OCI-LY7 (cell line): ENCODE measurements at places on chromosomes 7 and 10.
A peak's percentile ranks its signal among the peaks of the same experiment; 100 is the strongest.

GRCh38 chr7:142451296-142451695, 193.4 kb upstream of the PRSS58 start:
- no peak for DNase-seq

DNA sequence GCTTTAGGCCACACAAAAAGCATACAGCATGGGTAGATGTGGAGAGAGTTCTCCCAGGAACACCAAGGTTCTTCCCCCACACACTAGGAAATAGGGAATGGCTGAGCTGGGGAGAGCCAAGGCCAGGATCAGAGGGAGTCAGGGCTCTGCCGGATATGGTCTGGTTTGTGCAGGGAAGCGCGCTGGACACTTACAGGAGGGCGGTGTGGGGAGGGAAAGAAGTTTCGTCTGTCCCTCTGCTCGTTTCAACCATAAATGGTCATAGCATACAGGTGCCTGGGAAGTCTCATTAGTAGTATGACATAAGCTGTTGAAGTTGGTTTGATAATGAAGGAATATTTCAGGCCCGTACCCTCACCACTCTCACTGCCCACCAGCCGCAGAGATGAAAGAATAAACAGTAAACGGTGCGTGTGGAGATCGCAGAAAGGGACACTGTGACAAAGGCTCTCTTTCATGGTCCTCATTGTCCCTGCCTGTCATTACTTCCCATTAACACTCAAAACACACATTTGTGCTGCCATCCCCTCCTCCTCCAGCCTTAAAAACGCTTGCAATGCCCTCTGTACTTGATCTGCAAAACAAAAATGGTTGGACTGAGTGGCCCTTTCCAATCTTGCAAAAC, 207.2 kb downstream of the CELF2 start:
- no peak for DNase-seq

DNA sequence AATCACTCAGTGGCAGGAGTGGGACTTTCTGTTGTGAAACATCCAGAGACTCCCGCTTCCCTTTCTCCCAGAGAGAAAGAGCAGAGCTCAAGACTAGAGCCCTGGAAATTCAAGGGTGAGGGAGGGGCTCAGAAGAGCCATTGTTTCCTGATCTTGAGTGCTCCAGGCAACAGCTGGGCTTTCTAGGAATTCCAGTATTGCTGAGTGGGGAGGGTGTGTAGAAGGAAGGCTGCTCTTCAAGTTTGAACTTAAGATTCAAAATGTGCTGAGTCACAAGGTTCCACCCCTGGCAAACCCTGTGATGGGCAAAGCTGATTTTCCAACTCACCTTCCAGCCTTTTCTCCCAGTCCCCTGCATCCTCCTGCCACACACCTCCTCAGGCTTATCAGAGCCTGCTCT, 42.3 kb upstream of the MSRB2 start:
- no peak for DNase-seq

DNA sequence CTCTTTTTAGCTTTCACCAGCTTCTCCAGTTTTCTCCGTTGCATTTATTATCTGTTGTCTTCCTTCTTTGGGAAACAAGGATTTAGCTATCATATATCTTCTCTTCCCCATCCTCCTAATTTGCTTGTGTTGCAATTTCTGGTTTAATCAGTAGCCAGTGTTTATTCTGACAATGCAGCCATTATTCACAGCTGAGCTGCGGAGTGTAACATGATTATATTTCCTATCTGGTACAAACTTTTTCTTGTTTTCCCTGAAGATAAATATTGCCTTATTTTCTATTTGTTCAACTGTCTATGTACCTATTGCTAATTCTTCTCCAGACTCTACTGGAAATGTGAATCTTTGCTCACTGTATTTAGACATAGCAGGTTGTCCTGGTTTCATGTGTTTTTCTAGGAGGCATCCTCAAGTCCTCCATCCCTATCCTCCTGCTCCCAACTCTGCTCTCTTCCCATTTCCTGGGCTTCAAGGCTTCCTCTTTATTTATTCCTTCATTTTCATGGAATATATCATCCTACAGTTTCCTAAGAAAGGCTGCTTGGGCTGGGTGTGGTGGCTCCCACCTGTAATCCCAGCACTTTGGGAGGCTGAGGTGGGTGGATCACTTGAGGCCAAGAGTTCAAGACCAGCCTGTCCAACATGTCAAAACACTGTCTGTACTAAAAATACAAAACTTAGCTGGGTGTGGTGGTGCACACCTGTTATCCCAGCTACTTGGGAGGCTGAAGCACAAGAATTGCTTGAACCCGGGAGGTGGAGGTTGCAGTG, 72.4 kb upstream of the KDM7A start:
- DNase-seq: no peak

GRCh38 chr7:27575613-27576012, 87.1 kb downstream of the HIBADH start:
- DNase-seq: no peak

DNA sequence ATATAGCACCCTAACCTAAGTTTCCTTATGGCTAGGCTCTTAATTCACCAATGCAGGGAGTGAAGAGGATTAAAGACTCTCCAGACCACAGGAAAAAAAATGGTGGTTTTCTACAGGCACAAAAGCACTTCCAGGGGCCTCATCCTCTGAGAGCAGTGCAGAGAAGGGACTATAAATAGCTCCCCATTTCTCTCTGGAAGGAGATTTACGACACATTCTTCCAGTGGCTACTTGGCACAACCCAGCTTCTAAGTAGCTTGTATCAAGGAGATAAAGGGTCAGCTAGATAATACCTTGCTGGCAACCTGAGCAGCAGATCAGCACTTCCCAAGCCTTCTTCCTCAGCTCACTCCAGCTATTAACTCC, 73.5 kb downstream of the CRPPA start:
- no peak for DNase-seq

DNA sequence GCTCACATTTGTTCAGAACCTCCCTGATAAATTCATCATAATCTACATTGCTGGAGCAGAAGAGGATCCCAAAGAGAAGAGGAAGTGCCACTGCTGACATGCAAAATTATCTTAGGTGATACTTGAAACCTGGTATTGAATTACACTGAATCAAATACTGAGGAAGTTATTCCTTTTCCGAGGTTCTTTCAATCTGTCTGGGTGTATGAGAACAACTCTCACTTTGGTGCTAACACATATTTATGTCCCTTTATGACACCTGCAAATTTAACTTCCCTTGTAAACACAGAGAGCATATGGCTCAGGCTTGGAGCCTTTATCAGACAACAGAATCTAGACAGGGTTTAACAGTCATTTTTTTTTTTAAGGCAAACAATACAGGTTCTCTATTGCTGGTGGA, 131.4 kb downstream of the SRPK2 start:
- peak; percentile 3 for DNase-seq

DNA sequence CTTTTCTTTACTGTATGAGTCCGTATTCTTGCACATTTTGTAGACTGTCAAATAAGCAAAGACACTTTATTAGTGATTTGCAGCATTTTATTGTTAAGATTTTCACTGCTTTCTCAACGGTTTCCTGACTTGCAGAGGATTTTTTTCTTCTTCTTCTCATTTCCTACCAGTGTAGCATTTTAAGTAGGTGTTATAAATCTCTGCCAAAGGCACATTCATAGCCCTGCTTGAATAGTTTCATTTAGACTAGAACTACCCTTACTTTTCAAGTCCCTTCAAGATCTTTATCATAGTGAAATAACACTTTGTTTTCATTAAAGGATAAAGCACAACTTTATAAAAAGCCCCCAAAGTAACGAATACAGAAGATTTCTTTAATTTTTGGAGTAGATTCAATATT, 271.4 kb downstream of the TSPAN12 start:
- DNase-seq: no peak

DNA sequence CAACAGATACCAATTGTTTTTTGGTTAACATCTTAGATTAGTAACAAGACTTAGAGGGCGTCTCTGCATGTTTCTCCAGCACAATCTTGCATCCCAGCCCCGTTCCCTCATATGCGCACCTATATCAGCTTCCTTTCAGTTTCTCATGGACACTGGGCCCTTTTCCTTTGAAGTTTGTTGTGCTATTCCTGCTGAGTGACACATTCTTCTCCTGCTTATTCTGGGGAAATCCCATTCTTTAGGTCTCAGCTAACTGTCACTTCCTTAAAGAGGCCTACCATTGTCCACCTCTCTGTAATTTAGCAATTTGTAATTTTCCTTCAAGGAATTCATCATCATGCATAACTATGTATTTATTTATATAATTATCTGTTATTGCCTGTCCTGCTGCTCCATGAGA, 110.3 kb upstream of the STEAP1B start:
- DNase-seq: no peak

DNA sequence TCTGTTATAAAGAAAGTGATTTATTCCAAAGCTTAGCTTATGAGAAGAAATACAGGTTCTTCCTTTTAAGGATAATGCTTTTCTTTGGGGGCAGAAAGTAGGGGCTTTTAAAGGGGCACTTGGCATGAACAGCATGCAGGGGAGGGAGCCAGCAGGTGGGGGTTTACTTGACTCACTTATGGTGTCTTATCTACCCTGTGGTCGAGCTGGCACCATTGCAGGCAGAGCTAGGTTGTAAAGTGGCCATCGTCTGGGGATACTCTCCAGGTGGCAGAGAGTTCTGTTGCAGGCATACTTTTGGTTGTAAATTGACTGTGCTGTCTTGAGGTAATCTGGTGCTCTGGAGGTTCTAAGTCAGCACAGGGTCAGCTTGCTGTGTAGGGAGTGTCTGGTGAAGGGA, 26.3 kb upstream of the IFRD1 start:
- DNase-seq: no peak

- DNase-seq: no peak
Observed at GRCh38 chr7:85914437-85914836, 727.6 kb upstream of the SEMA3D start.

GRCh38 chr10:58743466-58744115, 230.9 kb downstream of the BICC1 start:
- DNase-seq: no peak

DNA sequence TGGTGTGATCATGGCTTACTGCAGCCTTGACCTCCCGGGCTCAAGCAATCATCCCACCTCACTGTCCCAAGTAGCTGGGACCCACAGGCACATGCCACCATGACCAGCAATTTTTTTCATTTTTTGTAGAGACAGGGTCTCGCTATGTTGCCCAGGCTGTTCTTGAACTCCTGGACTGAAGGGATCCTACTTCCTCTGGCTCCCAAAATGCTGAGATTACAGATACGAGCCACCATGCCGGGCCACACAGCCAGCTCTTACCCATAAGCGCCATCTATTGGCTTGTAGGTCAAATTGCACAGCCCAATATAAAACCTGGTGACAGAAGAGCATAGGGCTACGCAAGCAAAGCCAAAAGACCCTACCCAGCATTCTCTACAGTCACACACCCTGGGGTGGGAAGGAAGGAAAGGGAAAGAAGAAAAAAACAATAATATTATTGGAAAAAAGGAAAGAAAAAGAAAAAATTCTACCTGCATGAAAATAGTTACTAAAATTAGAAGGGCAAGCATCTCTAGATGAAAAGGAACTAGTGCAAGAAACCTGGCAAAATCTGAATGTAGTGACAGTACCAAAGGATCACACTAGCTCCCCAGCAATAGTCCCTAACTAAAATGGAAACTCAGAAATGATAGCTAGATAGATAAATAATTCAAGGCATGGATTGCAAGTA, 29.4 kb upstream of the AMPH start:
- peak; percentile 44 for DNase-seq

GRCh38 chr10:71774916-71775702, 1.8 kb upstream of the VSIR start:
- DNase-seq: peak; percentile 53

- DNase-seq: no peak
Observed at GRCh38 chr10:100882671-100883311, 30.0 kb upstream of the SLF2 start.

DNA sequence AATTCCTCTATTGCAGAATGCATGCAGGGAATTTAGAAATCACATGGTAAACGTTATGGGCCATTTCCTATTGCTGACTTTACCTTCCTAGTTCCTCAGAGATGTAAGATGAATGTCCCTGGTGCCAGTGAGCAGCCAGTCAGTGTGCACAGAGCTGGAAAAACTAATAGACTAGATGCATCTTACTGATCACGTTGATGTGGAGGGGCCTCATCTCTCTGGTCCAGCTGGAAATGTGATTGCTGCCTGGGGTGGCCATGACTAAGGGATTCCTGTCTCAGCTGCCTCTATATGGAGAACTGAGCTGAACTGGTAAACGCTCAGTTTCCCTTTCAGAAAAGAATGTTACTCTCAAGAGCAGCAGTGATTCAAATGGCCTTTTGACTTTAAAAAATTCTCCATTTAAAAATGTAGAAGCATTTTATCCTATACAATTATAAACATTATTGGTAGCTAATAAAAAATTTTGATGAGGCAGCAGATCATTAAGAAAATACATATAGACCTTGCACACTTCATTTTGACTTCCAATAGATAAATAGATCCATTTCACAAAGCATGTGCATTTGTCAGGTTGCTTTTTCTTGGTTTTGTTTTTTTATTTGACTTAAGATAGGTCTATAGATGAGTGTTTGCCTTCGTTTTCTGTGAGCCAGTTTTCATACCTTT, 80.5 kb upstream of the INSYN2A start:
- no peak for DNase-seq

GRCh38 chr7:114852293-114852692, 69.6 kb upstream of the MDFIC start:
- no peak for DNase-seq

DNA sequence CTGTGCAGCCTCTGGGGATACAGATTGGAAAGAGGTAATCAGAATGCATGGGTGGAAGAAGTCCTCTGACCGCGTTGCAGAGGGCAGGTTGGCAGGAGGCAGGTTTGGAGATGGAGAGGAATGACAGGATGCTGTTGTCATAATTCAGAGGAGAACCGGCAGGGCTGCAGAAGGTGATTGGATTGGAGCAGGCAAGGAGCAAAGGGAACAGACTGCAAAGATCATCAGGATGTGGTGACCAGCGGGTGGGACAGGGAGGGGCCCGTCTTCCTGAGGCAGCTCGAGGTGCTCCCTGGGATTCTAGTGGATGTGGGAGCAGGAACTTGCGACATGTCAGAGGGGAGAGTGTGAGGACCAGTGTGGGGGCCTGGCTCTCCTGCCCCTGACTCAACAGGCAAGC, 78.5 kb upstream of the PPIF start:
- DNase-seq: no peak

GRCh38 chr7:86937363-86937878, 122.0 kb downstream of the ELAPOR2 start:
- no peak for DNase-seq

- no peak for DNase-seq
Observed at GRCh38 chr7:127820732-127821085, 168.7 kb downstream of the SND1 start.

DNA sequence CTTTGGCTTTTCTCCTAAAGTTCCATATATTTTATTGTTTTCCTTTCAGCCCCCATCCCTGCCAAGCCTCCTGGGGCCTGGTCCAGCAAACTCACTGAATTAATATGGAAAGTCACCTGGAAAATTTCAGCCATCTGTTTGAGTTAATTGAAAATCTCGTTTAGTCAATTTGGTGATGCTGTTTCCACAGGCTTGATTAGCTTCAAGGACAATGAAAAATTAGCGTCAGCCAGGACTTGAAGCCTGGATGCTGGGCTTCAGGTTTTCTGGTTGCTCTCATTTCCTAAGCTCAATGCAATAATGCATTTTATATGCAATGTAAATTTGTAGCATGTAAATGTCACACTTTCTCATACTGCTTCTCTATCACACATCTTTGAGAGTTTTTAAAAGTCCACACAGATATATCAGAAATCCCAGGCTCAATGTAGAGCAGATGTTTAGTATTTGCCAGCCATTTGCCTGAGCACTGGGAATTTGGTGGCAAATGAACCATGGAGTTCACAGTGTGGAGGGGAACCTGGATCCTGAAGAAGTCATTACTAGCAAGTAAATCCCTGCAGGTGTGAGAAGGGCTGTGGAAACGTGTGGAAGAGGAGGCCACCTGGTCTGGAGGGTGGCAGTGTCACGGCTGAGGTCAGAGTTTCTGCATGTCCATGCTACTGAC, 228.5 kb downstream of the PAXIP1 start:
- DNase-seq: no peak
